Fibroblast of villous mesenchyme (primary cell): ENCODE measurements at places on chromosomes 4 and X. TPM values are rescaled to one million over a fixed set of nuclear protein-coding genes. Genes with fewer than 3 reads are reported as not detected.

- DNase-seq, result peak; percentile 47
Measured at GRCh38 chr4:123397144-123398065, 810 bp downstream of the SPRY1 start.

DNA sequence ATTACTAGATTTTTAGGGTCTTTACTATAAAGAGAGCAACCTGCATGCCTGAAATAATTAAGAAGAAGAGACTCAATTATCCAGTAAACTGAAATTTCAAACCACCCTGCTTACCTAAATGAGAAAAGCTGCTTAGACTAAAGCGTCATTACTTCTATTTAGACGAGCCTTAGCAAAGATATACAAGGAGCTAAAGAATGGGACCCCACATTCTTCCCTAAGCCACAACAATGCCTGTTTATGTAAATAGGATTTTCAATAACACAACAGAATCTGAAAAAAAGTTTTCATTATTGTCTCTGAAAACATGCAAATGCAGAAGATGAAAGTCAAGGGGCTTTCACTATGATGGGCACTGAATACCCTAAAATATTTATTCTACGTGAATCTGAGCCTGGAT, 16.2 kb downstream of the GPC3 start:
- DNase-seq, result no peak

DNA sequence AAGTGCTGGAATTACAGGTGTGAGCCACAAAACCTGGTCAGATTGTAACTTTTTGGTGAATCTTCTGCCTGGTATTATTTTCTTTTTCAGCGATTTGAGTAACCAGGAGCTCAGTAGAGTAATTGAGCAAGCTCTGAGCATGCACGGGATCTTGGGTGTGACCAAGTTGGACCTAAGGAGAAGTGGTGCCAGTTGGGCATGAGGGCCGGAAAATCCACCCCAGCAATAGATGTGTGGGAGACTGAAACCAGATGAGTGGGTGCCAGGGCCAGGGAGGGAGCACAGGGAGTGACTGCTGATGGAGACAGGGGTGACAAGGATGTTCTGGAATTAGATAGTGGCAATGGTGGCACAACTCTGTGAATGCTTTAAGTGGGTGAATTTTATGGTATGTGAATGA, 3.7 kb upstream of the CCNQ start:
- DNase-seq, result no peak

- DNase-seq, result no peak
Measured at GRCh38 chr4:46890056-46890455, 19.0 kb downstream of the COX7B2 start.

- no peak for DNase-seq
Measured at GRCh38 chr4:12911750-12912358, 572.3 kb downstream of the RAB28 start.

DNA sequence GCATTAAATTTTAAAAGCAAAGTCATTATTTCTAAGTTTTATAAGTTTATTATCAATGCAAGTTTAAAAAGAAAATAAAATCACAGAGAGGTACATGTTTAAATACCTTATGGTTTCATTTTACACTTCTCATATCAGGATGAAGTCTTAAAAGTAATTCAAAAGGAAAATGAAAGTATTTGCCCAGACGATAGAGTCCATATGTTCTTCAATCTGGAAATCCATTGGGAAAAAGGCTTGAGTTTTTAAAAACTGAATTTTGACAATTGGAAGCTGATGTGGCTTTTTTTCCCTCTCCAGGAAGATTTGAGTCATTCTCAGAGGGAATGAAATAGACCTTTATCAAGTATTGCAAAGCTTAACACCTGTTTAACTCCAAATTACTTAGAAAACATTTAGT, 37.1 kb downstream of the MAB21L2 start:
- DNase-seq, result peak; percentile 17

GRCh38 chrX:109352066-109352588, 129.8 kb downstream of the GUCY2F start:
- peak; percentile 18 for DNase-seq

GRCh38 chr4:129143359-129143758, 47.4 kb downstream of the C4orf33 start:
- DNase-seq, result no peak

GRCh38 chr4:176791591-176792325, 964 bp downstream of the VEGFC start:
- DNase-seq, result peak; percentile 75

DNA sequence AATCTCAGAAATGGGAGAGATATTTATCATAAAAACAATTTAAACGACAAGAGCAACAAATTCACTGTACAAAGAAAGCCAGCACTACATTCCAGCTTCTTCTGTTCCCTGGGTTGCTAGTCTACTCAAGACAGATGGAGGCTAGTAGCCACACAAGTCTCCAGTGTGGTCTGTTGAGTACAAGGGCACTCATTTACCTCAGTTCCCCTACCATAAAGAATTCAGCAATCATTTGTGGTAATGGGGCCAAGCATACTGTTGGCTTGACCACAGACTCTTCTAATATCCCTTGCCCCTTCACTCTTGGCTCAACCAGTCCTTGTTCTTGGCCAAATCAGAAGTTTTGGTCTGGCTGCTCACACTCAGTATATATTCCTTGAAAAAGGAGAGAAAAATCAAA, 212.3 kb downstream of the COX18 start:
- no peak for DNase-seq

CCDC120 gene
- 0.86 and 0.97 TPM in 2 replicates for total RNA-seq

TLR8 gene
- total RNA-seq, result not detected in 2 replicates

FGF2 gene
- 66.0 and 176 TPM in 2 replicates for total RNA-seq

MAGEB1 gene
- not detected in 2 replicates for total RNA-seq

LONRF3 gene
- 0.43 TPM in 1 of 2 replicates, not detected in the other for total RNA-seq

TCP11X2 gene
- not detected in 2 replicates for total RNA-seq

GAGE2A gene
- not detected in 2 replicates for total RNA-seq
